ENCODE measurements at places on chromosomes 11 and 22.

- no peak for DNase-seq
Measured at GRCh38 chr11:67648140-67648795, 2.3 kb downstream of the ACY3 start.

DNA sequence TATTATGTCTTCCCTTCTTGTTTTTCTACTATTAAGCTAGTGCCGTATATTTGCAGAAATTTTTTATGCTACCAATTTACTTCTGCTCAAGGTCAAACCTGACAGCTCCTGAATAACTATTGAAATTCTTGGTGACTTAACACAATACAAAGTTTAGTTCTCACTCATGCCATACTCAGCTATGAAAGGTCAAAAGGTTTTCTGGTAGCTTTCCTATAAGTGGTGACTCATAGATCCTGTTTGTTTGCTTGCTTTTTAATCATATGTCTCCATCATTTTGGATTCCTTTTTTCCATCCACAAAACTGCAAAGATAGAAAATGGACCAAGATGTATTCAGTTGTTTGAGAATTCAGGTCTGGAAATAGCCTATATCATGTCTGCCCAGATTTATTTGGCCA, 855.8 kb upstream of the LRRC4C start:
- no peak for DNase-seq

- no peak for DNase-seq
Measured at GRCh38 chr11:60878245-60879101, 11.1 kb downstream of the ZP1 start.

GRCh38 chr22:19216579-19216978, 38.0 kb upstream of the SLC25A1 start:
- DNase-seq, result no peak

GRCh38 chr11:33944693-33945424, 53.0 kb upstream of the LMO2 start:
- no peak for DNase-seq

- DNase-seq, result no peak
Measured at GRCh38 chr11:65654375-65655349, 8.1 kb downstream of the RELA start.

DNA sequence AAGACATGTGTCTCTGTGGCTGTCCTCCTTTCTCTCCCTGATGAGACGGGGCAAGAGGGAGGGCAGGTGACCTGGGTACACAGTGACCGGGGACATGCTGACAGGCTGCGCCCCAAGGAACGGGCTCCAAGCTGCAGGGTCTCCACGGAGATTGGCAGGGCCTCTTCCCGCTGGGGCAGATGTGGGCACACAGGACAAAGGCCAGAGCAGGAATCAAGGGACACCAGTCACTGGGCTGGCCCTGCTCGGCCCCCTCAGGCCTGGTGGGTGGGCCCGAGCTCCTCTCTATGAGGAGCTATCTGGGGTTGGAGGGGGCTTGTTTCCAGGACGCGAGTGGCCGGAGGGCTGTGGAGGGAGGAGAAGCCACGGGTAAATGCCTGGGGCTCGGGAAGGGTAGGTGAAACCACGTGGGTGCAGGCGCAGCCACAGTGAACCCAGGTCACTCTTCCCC, 11.2 kb downstream of the PNPLA5 start:
- no peak for DNase-seq

DNA sequence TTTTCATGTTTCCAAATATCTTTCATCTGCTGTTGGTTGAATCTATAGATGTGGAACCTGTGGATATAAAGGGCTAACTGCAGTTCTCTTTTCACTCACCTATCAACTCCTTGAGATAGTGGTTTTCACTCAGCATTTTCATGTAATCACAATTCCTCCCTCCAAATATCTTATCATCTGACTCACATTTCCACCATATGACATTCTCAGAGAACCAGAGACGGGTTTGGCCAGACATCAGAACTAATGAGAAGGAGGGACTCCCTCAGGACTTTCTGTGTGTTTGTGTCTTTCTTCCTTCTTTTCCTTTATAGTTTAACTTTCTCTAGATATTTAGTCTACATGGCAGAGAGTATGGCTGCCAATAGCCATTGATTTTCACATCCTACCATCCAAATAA, 134.8 kb upstream of the DDI1 start:
- DNase-seq, result no peak

- no peak for DNase-seq
Measured at GRCh38 chr11:66360406-66361073, 11.0 kb downstream of the SLC29A2 start.

- DNase-seq, result no peak
Measured at GRCh38 chr22:22080270-22080669, 97.7 kb upstream of the TOP3B start.

GRCh38 chr11:29351301-29351873, 665.4 kb downstream of the KCNA4 start:
- no peak for DNase-seq

All from stimulated activated CD8-positive, alpha-beta memory T cell treated with anti-CD3 and anti-CD28 coated beads, Interleukin-4, amount 100 ng/mL, for 1 hour (primary cell).